Cerebellum (tissue), 4 donors: ENCODE measurements at places on chromosomes 4 and X. TPM values are rescaled to one million over a fixed set of nuclear protein-coding genes. Genes with fewer than 3 reads are reported as not detected.

DNA sequence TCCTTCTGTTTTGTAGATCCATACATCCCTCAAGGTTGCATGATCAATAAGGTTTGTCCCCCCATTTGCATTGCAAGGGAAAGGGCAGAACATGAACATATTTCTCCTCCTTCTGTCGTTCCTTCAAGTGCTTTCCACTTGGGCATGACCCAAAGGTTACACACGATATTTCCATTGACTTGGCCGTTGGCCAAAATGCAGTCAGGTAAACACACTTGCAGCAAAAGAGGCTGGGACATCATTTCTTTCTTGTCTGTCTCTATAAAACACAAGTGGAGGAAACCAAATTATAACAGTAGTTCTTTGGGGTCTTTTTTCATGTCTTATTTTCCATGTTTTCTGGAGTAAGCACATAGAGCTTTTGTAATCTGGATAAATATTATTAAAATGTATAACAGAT lies 156.1 kb downstream of the FRAS1 start:
- no peak for DNase-seq

DNA sequence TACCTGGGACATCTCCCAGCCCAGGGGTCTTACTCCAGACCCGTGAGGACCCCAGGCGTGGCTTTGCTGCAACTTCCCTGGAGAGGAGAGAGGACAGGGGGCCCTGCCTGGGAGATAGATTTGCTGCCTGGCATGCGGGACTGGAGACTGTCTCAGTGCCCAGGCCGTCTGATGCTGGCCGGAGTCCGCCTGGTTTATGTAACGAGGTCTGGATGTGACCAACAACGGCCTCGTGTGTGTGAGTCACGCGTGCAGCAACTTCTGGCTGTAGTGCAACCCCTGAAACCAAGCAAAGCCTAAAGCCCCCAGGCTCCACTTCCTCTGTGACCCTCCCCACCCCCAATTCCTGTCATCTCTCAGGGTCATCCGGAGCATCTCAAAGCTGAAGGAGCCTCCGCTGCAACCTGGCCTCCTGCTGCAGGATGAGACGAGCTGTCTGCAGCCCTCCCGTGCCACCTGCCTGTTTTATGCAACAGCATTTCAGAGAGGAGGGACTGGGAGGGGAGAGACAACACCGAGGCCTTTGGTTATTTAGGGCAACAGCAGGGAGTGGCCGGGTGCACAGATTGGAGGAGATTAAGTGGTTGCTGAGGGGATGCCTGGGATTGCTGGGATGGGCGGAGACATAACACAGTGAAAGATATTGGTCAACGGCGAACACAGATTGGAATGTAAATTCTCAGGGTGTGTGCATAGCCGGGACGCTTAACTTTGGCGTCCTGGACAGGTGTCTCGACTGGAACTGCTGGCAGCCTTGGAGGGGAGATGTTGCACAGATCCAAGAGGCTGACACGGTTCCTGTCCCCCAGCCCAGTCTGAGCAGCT lies 16.0 kb downstream of the XG start:
- no peak for DNase-seq

- DNase-seq, result no peak
Measured at GRCh38 chrX:115174548-115174947, 14.7 kb upstream of the RBMXL3 start.

GRCh38 chr4:62952366-62952765 lies 1456.9 kb downstream of the TECRL start:
- no peak for DNase-seq

GRCh38 chr4:24574236-24574635 lies 10.1 kb downstream of the DHX15 start:
- no peak for DNase-seq

DNA sequence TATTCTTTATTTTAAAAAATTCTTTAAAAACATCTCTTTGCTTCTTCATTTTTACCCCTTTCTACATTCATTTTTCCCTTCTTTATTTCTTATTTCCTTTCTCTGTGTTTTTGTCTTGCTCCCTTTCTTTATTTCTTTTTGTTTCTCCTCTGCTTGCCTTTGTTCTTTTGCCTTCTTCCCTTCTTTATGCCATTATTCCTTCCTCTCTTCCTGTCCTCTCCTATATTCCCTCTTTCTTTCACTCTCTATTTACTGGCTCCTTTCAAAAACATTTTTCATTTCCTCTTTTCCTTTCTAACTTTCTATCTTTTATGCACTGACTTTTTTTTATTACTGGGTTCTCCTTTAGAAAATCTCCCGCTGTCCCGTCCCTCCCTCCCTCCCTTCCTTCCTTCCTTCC lies 102.2 kb downstream of the RBMX2 start:
- DNase-seq, result no peak

DNA sequence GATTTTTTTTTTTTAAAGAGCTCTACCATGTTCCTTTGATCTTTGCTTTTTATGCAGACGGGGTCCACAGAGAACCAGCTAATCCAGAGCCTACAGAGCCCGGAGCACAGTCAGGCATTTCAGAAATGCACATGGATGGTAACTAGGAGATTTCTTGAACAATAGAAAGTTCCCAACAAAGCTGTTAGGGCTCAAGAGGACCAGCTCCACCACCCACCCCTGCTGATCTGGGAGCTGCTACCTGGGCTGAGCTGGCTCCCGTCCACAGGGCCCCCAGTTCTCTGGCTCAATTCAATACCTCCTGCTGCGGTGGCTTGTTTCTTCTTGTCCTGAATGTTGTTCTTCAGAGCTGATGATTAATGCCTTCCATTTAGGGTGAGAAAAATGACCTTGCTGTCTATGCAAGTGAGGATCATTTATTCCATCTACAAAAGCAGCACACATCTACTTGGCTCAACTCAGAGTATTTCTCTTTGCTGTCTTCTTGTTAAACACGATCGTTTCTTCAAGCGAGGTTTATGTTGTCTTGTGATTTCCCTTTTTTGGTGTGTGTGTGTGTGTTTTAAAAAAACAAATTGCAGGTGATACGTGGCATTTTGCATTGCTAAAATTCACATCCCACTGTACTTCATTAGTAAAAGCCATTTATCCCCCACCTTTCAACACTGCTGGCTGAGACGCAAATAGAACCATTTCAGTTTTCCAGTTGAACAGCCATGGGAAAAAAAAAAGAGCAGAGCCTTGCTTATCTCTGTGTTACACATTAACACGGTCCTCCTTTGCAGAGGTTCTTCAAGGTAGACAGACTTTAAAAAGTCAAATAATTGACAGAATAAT lies 31.3 kb downstream of the IGFBP7 start:
- no peak for DNase-seq

The LNX1 gene
- 17.2 TPM for total RNA-seq

DNA sequence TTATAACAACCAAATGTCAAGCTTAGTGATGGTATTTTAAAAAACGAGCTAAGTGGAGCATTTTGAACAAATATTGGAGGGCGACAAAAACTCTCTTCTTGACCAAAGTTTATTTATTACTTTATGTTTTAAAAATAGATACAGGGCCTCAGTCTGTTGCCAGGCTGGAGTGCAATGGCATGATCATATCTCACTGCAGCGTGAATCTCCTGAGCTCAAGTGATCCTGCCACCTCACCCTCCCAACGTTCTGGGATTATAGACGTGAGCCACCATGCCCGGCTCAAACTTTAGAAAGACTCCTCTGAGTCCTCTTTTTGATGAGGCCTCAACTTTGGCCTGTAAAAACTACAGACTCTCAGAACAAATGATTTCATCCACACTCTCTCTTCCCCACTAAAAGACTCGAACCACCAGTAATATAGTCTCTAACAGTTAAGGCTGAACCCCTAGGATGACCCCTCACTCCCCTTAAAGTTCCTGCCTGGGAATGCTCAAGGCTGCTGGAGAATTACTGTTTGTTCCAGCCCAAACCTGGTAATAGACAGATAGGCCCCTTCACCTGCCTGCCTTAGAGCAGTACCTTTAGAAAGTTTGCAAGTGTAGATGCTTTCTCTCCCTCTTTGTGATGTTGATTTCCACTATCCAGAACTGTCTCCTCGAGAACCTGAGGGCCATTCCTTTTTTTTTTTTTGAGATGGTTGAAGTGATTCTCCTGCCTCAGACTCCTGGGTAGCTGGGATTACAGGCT lies 55.3 kb upstream of the HPSE start:
- DNase-seq, result no peak

DNA sequence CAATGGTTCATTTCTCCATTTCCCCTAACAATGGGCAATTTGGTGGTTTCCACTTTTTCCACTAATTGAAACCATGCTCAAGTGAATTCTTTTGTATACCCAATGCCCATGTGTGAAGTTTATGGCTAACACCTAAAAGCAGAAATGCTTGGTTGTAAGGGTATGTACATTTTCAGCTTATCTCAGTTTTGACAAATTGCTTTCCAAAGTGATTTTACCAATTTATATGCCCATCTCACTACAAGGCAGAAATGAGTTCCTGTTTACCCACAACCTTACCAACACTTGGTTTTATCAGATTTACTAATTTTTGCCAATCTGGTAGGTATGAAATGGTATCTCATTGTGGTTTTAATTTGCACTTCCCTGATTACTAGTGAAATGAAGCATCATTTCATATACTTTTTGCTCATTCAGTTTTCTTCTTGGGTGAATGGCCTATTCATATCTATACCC lies 14.8 kb downstream of the GPR34 start:
- no peak for DNase-seq

DNA sequence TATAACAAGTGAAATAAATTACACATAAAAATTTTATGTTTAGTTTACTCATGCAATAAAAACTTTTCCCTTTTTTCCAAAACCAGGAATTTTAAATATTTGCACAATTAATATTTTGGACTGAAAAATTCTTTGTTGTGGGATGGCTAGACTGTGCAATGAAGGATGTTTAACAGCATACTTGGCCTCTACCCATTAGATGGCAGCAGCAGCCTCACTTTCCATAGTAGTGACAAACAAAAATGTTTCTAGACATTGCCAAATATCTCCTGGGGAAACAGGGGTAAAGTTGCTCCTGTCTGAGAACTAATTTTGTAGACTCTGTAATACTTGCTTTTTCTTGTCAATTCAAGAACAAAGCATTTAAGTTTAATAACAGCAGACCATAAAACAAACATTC lies 49.8 kb downstream of the SCLT1 start:
- no peak for DNase-seq

DNA sequence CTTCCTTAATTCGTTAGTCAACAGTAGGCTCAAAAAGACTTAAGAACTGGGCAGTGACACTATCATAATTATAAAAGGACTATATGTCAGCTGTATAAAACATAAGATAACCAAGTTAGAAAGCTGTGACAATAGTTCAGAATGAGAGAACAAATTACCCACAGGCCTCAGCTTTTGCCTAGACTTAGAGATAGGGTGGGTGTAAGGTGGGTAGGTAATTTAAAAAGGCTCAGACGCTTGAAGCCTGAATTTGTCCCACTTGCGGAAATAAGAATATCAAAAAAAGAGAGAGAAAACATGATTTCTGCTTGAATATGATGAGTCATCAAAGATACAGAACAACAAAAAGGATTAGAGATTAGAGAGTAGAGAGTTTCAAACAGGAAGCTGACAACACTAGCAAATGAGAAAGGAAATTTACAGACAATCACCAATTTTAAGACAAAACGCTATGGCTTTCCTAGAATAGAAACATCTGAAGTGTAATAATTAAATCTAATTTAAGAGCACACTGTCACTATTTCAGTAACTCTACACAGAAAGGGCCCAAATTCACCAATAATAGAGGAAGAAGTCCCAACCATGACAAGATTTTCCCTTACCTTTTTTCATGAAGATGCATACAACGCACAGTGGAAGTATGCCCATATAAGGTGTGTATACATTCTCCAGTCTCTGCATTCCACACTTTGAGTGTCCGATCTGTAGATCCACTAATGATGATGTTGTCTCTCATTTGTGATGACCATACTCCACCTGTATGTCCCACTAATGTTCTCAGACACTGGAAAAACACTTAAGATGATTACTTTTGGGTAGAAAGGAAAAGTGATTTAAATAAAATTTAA lies 208.1 kb downstream of the FBXW7 start:
- DNase-seq, result no peak

DNA sequence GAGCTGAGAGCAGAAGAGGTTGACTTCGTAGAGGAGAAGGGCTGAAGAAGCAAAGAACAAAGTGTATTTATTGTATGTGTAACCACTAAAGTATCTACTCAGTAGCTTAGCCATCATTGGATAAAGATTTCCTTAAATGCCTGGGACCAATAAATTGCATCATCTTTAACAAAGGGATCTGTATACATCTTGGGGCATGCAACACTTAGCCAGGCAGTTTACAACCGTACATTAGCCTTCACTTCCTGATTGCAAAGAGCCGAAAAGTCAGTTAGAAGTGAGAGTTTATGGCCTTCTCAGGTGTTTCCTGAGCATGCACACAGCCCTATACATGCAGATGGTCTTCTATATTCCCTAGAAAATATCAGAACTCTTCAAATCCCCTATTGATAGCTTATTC lies 68.0 kb upstream of the MAGED1 start:
- no peak for DNase-seq

DNA sequence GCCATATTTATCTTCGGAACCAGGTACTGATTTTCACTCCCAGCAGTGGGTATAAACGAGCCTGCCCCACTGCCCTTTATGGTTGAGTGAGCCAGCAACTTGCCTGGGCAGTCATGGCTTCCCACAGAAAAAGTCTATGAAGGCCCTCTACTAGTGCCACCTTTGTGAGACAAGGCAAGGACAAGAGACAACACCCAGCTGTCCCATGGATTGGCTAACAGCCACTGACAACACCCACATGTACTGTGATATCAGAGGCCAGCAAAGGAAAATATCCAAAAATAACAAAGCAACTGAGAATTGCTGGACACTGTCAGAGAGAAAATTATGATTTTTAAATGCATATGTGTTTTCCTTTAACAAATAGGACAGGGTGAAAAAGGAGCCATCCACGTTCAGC lies 248.4 kb upstream of the TTC29 start:
- no peak for DNase-seq

DNA sequence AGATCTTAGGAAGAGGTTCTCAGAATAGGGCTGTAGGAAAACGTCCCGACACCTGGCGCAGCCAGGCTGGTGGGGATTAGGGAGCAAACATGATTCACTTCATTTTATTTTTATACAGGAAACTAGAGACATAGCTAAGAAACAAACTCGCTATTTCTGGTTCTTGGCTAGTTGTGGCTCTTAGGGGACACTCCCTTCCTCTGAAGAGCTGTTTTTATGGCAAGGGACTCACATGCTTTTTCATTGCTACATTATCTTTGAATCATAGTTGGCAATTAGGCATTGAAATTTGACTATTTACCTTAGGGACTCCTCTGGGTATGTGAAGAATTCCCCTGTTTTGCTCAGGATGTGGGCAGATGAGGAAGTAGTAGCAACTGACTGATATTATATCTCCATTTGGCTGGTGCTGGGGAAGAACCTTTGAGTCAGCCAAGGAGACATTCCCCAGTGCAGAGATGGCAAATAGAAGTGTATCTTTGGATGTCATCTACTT lies 174.5 kb downstream of the SMIM20 start:
- no peak for DNase-seq

- peak; percentile 10 for DNase-seq
Measured at GRCh38 chrX:15167826-15168225, 102.1 kb downstream of the ASB9 start.

- peak; percentile 62 for DNase-seq
Measured at GRCh38 chr4:127783026-127783769, 1.1 kb downstream of the HSPA4L start.

GRCh38 chrX:149704664-149705063 lies 7.2 kb upstream of the MAGEA11 start:
- DNase-seq, result no peak

The IL3RA gene
- 2.4 TPM for total RNA-seq

- DNase-seq, result no peak
Measured at GRCh38 chr4:84237008-84237407, 262.1 kb downstream of the NKX6-1 start.
